ENCODE measurements at places on chromosomes 1 and 21.

GRCh38 chr21:36395353-36396111, 10.3 kb downstream of the CHAF1B start:
- DNase-seq: no peak

DNA sequence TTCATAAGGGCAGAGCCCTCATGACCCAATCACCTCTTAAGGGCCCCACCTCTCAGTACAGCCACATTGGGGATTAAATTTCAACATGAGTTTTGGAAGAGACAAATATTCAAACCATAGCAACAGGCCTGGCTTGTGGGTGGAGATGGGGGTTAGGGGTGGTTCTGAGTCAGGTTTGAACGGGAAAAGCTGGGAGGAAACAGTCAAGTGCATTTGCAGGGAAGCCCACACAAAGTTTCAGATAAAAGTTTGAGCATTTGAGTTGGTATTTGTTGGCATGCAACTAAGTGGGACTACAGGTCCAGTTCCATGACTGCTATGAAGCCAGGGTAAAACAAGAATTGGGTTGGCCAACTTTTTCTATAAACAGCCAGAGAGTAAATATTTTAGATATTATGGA, 21.0 kb upstream of the PADI2 start:
- no peak for DNase-seq

DNA sequence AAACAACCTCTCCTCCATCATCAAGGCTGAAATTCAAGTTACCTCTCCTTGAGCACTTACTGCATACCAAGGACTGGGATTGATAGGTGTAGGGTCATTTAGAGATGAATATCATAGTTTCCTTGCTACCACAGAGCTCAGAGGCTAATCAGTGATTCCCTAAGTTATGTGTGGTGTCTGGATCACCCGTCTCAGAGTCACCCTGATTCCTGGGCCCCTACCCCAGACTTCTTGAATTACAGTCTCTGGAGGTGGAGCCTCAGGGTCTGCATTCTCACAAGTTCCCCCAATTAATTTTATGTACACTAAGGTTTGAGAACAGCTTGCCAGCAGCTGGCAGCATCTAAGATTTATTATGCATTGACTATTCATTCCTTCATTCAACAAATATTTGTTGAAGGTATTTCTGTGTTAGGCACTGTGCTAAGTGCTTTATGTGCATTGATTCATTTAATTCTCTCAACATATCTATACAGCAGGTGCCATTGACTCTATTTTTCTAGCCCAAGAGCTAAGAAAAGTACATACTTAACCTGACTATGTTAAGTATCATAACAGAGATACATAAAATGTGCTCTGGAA, 182.9 kb upstream of the FGGY start:
- DNase-seq: no peak

GRCh38 chr1:19720973-19721372, 56.3 kb downstream of the HTR6 start:
- no peak for DNase-seq

- DNase-seq: no peak
Measured at GRCh38 chr1:243580072-243580471, 270.0 kb downstream of the AKT3 start.

DNA sequence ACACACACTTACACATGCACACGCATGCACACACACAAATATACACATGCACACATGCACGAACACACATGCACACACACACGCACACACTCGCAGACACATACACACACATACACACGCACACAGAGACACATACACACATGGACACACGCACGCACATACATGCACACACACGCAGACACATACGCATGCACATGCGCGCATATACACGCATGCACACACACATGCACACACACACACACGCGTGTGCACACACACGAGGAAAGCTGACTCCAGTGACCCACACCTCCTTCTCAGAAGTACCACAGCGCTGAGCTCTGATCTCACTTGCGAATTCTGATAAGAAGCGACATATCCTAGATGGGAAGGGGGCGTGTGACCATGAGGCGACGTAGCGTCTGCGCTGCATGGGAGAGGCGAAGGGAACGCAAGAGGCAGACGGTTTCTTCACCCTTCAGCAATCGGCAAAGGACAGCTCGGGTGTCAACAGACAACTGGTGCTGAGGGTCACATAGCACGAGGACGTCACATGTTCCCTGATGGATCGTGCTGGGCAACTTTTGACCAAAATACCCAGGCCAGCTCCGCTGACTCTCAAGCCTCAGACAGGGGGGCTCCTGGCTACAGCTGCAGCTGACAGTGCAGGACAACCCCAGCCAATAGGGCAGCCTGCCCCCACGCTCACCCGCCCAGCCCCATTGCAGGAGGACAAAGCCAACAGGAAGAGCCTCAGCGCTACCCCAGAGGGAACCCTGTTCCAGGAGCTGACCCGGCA, 16.0 kb upstream of the PDE9A start:
- DNase-seq: no peak

GRCh38 chr1:114668784-114669561, 876 bp downstream of the DENND2C start:
- no peak for DNase-seq

- DNase-seq: no peak
Measured at GRCh38 chr1:219000631-219001030, 173.0 kb upstream of the LYPLAL1 start.

DNA sequence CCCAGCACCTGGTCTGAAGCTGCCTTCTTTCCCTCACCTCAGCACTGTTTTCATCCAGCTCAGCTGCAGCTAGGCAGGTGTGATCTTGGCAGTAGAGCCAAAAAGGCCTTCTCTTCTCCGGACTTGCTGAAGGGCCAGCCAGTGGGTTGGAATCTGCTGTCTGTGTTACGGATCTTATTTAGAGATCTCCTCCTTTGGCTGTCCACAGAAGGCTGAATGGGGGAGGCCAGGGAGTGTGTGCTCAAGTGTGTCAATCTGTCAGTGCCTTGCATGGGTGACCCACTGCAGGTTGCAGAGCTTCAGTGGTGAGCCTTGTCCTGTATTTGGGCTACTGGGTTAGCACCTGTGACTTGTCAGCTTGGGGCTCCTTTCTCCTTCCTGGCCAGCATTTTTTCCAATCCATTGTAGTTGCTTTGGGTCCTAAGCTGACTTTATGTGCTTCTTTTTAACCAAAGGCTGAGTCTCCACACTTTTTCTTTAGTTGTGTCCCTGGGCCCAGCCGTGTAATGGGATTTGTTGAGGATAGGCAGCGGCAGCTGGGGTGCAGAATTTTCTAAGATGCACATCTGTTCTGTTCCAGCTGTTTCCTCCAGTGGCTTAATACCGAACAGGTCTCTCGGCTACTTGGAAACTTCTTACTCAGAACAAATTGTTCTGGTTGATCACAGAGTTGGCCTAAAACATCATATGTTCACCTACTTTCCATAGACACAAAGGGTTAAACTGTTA, 126.8 kb downstream of the PEX14 start:
- no peak for DNase-seq

DNA sequence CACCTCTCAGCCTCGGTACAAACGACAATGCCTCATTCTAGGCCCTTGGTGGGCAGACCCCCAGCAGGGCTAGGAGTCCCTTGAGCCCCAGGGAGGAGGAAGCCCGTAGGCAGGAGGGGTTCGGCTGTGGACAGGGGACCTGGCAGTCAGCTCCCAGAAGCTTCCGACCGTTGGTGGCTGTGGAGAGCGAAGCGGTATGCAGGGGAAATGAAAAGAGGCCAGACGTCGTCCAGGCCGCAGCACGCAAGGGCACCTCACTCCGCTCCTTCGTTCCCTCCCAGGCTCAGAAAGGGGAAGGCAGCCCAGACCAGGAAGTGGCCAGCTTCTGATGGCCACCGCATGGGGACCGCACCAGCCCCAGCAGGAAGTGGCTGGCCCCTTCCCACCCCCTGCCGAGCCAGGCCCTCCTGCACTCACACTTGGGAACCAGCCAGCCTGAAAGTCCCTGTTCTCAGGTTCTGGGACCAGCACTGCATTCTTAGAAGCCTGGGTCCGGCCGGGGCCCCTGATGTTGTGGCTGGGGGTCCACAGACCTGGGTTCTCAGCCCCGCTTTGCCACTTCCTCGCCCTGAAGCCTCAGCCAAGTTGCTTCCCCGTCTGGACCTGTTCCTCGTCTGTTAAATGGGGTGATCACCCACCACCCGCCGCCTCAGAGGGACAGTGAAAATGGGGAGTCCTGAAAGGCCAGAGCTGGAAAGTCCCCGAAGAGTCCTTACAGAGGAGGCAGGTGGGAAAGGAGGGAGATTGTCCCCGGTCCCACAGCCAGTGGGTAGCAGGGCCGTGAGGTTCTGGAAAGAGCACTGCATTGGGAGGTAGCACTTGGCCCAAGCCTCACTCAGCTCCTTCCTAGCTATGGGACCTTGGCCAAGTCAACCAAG, 104.0 kb upstream of the RUNX3 start:
- DNase-seq: no peak

- DNase-seq: no peak
Measured at GRCh38 chr1:110337704-110338308, 1.4 kb upstream of the RBM15 start.

- no peak for DNase-seq
Measured at GRCh38 chr1:49187056-49187455, 410.4 kb upstream of the BEND5 start.

GRCh38 chr1:64650411-64650810, 94.5 kb upstream of the RAVER2 start:
- no peak for DNase-seq

DNA sequence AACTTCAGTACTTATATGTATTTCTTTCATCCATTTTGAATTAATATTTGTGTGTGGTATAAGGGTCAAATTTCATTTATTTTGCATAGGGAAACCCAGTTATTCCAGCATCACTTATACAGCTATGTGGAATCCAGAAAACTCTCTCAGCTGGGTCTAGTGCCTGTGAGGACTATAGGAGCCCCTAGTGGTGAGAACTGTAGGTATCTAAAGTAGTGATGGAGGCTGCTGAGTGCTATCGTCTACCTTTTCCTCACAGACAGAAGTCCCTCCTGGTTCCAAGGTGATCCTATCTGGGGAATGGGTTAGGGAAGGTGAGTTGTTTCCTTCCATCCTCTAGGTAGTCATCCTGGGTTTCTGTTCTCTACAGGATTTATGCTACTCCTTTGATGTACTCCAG, 352.0 kb upstream of the C1orf87 start:
- no peak for DNase-seq

DNA sequence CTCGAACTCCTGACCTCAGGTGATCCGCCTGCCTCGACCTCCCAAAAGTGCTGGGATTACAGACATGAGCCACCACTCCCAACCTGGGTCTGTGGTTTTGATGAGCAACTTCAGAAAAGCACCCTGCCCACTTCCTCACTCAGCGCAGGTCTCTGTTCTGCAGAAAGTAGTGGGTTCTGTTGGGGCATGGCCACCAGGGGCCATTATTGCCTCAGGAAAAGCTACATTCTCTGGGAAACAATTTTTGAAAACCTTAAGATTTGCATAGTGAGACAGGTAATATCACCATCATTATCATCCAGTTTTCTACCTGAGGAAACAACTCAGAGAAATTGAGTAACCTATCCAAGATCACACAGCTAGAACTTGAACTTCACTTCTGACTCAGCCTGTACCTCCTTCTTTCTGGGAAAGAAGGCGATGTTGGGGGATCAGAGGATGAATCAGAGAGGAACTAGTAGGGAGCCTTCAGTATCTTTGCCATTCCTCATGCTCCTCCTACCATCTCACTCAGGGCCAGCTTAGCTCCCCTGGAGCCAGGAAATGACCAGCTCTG, 7.1 kb upstream of the NES start:
- no peak for DNase-seq

Data from amniotic stem cell (primary cell).